Left ventricle myocardium superior (tissue), 1 donor: ENCODE measurements at places on chromosomes 7 and 10.

- no peak for DNase-seq
These were observed 121.9 kb downstream of the PTPN20 start for GRCh38 chr10:47033081-47033480.

DNA sequence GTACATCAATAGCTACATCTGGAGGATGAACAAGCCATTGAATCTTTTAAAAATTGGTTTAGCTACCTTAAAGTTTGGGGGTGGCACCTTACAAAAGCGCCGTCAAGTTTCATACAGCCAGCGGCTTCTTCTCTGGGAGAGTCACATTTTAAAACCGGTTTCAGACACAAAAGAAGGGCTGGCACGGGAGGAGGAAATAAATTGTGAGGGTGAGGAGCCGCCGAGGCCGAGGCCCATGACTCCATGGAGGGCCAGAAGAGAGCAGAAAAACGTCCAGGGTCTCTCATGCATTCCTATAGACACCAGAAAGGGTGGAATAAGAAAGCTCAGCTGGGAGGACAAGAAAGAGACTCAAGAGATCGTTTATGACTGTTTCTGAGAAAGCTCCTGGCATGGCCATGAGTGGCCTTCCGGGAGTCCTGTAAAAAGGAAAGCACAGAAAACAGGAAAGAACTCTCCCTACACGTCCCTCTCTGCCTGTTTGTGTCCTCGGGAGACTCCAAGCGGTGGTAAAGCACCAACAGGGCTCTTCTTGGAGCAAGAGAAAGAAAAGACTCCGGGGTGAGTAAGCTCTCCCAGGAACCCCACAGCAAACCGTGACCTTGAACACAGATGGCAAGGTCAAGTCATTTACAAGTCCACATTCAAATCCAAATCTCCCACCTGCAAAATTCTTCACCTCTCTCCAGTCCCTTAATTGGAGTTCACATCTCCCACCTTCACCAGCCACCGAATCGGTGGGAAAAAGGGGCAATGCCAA, 1.8 kb downstream of the FRAT2 start:
- no peak for DNase-seq

GRCh38 chr7:42174391-42174912, 62.6 kb downstream of the GLI3 start:
- no peak for DNase-seq

- peak; percentile 33 for DNase-seq
These were observed 2.2 kb downstream of the EGFR start for GRCh38 chr7:55021053-55021452.

DNA sequence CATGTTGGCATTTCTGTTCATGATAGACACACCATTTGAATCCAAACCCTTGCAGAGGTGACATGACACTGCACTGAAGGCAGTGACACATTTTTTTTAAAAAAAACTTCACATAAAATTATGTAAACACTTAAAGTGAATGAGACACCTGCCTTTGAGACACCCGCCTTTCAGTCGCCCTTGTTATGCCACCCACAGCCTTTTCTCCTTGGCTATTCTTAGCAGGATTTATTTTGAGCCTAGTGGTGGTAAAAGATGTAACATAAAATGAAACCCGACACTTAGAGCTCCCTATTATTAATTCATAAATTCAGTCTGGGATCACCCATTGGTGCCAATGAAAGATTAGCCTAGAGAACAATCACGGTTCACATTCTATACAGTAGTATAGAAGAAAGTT, 161.3 kb downstream of the DYNC1I1 start:
- no peak for DNase-seq

- DNase-seq: no peak
These were observed 139.4 kb downstream of the CCDC71L start for GRCh38 chr7:106521541-106521940.

DNA sequence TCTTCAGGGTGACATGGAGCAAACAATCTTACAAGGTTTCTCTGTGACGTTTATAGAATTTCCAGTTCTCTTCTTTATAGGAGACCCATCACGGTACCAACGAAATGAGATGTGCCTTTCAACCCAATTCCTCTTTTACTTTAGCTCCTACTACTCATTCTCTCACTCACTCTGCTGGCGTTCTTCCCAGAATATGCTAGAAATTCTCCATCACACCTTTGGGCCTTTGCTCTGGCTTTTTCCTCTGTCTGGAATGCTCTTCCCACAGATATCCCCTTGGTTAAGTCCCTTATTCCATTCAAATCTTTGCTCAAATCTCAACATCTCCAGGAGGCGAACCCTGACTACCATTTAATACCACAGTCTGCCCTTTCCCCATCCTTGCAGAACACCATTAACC, 39.0 kb downstream of the SEMA3C start:
- DNase-seq: no peak

GRCh38 chr7:91892099-91892705, 11.7 kb upstream of the MTERF1 start:
- no peak for DNase-seq

GRCh38 chr7:41900532-41900931, 197.6 kb upstream of the INHBA start:
- no peak for DNase-seq

DNA sequence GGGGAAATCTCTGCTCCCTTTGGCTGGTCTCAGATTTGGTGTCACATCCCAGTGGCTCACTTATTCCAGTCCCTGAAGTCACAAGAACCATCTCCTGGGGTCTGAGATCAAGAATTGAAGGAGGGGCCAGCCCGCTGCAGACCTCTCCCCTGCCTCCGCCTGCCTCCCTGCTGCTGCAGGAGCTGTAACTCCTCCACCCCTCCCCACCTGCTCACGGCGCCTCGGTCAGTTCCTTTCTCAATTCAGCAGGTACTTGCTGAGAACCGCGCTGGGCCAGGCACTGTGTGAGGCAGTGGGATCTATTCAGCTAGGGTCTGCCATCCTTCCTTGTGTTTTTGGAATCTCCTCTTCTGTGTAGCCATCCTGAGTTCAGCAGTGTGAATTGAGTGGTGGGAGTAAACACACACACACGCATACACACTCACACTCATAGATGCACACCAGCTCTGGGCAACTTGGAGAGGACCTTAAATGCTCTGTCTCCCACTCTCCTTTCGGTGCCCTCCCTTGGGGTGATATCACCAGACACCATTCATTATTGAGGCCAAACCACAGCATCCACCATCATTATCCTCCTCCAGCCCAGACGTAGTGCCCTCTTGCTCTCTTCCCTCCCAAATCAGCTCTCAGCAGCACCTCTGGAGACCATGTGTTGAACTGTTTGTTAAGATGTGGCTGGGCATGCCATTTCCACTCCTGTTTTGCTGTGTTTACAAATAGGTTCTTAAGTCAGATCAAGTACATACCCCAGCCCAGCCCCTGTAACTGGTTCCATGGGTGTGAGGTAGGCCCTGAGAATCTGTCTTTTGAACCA, 22.0 kb upstream of the ANKRD2 start:
- DNase-seq: no peak

DNA sequence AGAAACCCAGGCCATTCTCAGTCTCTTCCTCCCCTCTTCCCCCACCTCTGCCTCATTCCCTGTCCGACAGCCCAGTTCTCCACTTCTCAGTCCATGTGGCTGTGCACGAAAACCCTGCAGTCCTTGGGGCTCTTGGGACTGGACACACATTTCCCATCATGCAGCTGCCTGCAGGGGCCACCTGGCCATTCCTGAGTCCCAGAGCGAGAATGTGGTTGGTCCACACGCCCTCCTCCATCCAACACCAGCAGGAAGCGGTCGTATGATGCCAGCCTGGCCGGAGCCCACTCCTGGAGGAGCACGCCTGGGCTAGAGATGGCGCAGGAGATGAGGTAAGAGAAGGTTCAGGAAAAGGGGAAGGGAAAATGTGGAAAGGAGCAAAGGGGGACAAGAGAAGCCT, 222.5 kb downstream of the USP6NL start:
- no peak for DNase-seq

DNA sequence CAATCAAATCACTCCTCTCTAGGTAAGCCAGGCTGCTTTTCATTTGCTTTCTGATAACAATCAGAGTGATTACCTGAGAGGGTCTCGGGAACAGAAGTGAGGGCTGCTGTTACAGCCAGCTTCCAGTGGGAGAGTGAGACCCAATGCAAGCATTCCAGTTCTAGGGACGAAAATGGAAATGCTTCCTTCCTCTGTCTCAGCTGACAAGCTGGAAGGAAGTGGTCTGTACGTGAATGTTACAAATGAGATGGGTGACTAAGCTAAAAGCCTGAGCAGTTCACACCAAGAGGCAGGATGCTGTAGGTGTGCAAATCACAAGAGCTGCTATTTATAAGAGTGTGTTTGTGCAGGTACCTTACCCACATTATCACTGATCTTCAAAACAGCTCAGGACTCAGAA, 772.4 kb downstream of the GRID1 start:
- no peak for DNase-seq

- DNase-seq: no peak
These were observed 569.5 kb upstream of the MGMT start for GRCh38 chr10:128897401-128898129.

DNA sequence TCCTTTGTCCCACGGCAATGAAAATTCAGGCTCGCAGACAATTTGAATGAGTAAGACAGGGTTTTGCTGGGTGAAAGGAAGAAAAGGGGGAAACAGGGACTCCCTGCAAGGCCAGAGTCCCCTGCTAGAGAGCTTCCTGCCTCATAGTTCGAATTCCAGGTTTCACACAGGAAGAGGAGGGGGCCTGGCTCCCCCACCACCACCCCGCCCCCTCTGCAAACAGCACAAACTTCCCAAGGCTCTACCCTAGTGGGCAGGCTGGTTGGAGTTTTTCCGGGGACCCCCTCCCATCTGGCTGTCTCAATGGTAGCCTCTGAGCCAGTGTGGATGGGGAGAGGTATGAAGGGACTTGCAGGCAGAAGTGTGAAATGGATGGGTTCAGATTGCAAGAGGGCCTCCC, 57.4 kb upstream of the NEBL start:
- DNase-seq: no peak

DNA sequence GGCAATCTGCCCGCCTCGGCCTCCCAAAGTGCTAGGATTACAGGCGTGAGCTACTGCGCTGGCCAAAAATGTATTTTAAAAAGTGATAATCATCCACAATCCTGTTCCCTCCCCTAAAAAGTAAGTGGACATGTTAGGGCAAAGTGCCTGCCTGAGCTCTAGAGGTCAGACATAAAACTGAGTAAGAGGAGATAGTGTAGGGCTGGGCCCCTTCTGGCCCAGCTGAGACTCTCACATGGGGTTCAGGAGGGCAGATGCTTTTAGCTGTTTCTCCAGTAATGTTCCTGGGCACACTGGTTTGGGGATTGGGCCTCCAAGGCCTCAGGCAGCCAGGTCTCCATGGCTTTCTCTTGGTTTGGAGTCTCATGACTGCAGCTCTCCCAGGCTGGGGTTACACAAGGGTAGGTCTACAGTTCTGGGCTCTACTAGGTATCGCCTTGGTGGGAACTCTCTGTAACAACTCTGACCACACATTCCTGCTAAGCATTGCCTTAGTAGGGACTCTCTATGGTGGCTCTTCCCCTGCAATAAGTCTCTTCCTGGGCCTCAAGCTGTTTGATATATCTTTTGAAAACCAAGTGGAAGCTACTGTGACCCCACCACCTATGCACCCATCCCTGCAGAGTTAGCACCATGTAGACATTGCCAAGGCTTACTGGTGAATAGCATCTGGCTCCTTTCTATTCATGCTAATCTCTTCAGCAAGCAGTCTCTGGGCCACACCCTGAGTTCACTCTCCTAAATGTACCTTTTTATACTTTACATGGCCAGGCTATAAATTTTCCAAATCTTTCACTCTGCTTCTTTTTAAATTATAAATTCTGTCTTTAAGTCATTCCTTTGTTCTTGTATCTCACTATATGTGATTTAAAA, 6.9 kb upstream of the NUDCD3 start:
- no peak for DNase-seq

- peak; percentile 82 for DNase-seq
These were observed 131.0 kb downstream of the CXCL12 start for GRCh38 chr10:44253769-44254462.

DNA sequence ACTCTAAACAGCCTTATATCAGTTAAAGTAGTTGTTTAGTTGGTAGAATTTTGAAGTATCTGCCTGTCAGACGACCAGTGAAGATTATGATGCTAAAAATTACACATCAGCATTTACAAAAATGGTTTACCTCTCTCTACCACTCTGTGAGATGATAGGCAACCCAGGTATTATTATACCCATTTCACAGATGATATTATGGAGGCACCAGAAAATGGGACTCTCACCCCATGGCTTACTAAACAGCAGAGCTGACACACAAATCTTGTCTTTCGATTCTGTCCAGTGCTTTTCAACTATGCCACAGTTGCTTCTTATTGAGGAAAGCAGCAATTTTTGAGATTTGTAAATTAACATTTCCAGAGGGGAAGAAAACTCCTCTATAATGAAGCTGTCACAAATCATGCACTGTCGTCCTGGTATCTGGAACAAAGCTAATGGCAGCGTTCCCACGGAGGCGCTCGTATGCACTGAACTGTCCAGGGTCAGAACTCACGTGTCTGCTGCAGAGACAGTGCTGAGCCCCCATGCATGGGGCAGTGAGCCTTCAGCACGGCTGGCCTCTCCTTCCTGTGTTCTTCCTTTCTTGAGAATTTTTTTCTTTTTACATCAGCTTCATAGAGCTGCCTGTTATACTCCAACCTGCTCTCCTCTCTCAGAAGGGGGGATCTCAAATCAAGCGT, 381.1 kb downstream of the SDK1 start:
- no peak for DNase-seq

DNA sequence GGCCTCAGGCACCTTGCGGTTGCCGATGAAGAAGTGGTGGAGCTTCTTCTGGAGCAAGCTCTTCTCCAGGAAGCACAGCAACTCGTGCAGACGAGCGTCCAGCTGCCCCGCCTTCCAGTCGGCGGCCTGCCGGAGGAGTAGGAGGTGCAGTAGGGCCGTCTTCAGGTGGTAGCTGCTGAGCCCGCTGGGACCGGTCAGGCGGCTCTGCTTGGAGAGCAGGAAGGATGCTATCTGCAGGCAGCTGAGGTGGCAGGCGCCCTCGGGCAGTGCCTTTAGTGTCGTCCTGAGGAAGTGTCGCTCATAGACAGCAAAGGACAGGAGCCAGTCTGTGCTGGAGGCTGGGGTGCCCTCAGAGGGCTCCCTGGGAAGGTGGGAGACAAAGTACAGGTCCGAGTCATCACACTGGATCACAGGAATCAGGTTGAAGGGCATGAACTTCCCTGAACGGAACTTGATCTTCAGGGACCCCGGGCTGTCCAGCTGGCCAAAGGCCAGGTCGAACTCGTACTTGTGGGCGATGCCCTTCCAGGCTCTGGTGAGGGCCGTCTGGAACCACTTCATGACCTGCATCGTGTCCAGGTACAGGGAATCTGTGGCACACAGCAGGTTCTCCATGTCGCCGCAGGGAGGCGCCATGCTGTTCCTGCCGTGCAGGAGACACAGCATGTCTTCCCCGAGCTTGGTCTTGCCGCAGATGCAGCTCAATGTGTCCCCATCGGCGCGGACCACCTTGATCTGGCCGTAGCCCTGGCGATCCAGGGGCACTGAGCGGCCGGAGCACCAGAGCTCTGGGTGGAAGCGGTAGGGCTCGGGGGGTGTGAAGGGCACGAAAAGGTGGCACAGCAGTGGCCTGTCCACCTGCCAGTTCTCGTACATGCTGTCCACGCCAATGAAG, 23.4 kb downstream of the ITPRIP start:
- DNase-seq: no peak

GRCh38 chr7:79979437-79979836, 155.2 kb upstream of the GNAI1 start:
- DNase-seq: no peak
